HuH-7 (cell line): ENCODE measurements at places on chromosomes 12 and 14.
A peak's percentile ranks its signal among the peaks of the same experiment; 100 is the strongest.

DNA sequence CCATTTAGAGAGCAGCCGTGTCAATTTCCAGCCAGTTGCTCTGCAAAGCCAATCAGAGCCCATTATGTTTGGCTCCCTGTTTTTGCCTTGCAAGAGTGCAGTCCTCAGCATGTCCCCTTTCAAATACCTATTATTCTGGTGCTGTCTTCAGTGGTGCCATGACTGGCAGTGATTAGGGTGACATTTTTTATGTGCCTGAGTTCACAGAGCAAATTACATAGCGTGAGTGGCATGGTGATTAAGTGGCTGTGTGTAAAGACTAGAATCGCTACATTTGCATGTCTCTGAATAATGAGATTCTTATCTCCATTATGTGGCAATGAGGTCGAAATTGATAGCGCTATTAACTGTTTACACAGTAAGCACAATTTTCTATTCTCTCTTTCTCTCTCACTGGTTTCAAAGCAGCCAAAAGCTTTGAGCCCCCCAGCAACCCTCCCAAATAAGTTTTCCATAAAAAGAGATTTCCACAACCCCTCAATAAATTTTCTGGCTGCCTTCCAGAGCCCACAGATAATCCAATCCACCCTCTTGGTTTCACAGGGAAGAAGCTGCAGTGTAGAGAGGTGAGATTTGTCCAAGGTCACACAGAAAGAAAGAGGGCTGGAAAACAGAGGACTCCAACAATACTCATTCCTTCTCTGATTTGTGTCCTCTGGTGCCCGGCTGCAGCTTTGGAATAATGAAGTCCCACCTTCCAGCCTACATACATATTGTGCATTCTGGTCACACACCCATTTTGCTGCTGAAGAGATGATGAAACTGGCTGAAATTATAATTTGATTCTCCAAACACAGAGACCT is 58.8 kb upstream of the NUDT4 start:
- DNase-seq: no peak

DNA sequence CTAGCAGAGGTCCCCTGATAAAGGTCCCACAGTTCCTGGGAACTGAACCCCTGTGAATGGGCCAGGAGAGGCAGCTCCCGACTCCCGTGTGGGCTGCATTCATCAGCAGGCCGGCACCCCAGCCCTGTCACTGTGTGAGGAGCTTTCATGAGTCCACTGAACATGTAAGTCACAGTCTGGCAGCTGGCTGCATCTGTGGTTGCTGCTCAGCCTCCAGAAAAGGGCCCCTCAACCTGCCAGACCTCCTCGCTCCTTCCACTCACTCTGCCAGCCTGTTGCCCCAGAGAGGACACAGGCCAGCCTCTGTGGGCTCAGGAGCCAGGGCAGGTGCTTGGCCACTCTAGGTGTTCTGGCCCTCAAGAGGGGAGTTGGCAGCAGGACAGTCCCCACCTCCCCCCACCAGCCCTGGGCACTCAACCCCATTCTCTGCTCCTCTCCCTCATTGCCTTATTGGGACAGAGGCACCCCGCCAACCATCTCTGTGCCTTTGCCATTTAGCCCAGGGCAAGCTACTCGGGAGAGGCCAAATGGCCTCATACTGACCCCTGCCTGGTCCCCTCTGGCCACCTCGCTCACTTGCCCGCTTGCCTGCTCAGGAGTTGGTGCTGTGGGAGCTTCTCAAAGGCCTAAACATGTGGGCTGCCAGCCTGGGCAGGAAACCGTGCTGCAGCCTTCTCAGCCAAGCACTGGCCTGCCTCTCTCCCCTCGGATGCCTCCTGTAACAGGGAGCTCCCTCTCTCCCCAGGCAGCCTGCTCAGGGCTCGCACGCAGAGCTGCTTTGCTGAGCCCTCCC is 1.9 kb downstream of the RTL1 start:
- DNase-seq: no peak

DNA sequence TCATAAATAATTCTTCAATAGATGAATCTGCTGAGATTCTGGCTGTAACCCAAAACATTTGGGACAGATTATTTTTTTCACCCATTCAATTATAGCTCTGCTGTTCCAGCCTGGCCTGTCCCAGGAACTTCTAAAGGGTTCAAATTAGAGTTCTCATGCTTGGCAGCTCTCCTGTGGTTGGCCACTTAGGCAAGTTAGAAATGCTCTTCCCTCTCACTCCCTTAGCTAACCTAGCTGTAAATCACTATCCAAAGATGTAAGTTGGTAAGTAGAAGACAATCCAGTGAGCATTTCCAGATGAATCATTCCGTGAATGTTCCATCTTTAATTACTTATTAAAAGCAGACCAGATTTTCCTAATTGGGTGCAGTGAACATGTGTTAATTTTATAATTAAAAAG is 760.4 kb upstream of the TBX3 start:
- no peak for DNase-seq

DNA sequence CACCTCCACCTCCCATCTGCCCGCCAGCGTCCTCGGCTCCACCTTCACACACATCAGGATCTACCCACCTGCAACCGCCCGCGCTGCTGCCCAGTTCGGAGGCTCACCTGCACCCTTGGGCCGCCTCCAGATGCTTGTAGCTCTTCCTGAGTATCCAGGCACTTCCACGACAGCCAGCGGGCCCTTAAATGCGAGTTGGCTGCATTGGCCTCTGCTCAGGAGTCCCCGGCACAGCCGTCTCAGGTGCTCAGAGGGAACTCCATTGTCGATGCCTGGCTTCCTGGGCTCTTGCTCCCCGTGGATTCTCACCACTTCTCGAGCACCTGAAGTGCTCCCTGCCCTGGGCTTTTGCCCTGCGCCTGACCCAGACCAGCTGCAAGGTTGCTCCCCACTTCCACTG is 21.9 kb upstream of the CDCA4 start:
- no peak for DNase-seq

DNA sequence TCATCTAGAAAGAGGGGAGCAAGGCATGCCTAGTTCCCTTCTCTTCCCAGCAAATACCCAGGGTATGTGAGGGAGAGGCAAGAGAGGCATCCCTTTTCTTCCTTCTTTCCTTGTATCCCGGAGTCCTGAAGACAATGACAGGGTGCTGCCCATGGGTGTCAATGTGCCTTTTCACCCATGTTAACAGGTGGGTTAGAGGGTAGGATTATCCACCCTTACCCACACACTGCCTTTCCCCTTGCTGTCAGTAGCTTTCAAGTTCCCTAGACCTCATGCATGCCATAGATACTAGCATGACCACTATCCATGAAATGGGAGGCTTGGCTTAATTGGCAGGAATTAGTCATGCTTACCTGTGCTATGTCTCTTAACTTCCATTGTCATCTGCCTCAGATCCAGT is 36.3 kb upstream of the PCNX1 start:
- no peak for DNase-seq

DNA sequence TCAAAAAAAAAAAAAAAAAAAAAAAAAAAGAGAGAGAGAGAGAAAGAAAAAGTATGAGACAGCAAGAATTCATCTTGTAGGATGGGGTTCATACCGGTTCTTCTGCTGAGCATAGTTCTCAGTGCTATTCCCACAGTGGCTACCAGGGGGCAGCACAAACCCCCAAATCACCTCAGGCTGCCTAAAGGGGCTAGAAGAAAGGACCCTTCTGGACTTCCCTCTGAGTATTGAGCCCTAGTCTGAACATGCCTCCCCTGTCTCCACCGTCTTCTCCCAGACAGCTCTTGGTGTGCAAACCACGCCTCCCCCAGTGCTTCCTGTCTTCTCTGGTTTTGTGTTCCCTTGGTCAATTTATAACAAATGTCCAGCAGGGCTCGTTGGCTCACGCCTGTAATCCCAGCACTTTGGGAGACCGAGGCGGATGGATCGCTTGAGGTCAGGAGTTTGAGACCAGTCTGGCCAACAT is 31.3 kb upstream of the SMUG1 start:
- peak; percentile 75 for DNase-seq

DNA sequence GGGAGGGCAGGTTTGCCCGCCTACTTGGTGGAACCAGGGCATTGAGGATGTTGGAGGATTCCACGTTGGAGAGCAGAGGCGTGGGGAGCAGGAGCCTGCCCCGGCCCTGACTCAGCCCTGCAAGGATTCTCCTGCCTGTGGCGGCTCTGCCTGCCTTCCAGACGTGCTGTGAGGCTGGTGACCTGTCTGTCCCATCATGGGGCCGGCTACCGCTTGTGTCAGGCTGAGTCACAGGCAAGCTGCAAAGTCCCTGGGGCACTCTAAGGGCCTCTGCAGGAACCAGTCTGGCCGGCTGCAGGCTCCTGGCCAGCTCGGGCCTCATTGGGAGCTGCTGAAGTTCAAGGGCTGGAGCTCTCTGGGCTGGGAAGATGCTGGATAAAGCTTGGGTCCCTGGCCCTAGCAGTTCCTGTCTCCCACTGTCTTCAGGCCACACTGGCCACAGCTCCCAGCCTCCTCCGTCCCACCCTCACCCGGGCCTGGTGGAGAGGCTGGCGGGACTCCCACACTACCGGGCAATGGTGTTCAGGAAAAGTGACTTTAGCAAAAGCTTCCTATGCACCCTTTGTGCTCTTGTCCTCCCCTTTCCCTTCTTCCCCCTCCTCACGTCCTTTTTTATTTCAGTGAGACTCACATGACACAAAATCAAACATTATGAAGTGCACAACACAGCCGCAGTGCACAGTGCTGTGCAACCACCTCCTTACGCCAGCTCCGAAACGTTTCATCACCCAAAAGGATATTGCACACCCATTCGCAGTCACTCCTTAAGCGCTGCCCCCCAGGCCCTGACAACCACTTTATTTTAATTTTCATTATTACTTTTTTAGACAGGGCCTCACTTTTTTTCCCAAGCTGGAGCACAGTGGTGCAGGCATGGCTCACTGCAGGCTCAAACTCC is 22.0 kb upstream of the ULK1 start:
- no peak for DNase-seq

- peak; percentile 80 for DNase-seq
Observed at GRCh38 chr12:53538209-53538689, 31.0 kb upstream of the NPFF start.

- no peak for DNase-seq
Observed at GRCh38 chr14:36229262-36229661, 52.7 kb upstream of the PTCSC3 start.

GRCh38 chr12:10189653-10190052 is 10.8 kb downstream of the TMEM52B start:
- no peak for DNase-seq

DNA sequence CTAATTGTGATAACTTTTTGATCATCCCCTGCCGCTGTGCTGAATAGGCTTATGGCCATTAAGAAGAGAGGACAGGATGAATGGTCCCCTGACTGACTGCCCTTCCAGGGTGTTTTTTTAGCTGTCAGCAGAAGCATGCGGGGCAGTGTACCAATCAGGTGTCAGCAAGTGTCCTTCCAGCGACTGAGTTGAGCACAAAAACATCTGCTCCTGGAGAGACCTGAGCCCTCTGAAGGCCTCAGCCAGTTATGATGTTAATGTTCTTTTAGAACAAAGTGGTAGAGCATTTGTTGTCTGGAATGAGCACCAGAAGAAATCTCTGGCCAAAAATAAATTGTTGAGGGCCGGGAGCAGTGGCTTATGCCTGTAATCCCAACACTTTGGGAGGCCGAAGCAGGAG is 37.5 kb downstream of the P2RX7 start:
- DNase-seq: no peak

- no peak for DNase-seq
Observed at GRCh38 chr12:26281320-26281719, 85.9 kb downstream of the SSPN start.

DNA sequence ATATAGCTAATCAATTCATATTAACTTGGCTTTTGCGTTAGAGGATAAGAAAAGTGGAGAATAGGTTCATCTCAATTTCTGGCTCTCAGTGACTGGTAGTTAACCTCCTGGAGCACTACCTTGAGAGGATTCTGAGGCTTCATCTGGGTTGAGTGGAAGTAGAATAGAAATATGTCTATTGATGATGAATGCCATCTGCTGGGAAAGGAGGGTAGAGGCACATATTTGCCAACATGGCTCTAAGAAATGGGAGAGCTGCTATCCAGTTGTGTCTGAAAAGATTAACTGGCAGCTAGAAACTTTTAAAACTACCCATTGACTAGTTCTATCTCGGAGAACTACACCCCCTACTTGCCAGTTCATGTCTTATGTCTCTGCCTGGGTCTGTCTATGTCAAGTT is 530.1 kb downstream of the NRXN3 start:
- DNase-seq: no peak

- DNase-seq: no peak
Observed at GRCh38 chr12:24814379-24815113, 134.4 kb downstream of the BCAT1 start.

GRCh38 chr14:104360501-104360900 is 219.1 kb upstream of the C14orf180 start:
- DNase-seq: no peak

- DNase-seq: no peak
Observed at GRCh38 chr12:66776974-66777373, 98.1 kb upstream of the GRIP1 start.

- no peak for DNase-seq
Observed at GRCh38 chr12:113252494-113252893, 31.2 kb downstream of the TPCN1 start.

DNA sequence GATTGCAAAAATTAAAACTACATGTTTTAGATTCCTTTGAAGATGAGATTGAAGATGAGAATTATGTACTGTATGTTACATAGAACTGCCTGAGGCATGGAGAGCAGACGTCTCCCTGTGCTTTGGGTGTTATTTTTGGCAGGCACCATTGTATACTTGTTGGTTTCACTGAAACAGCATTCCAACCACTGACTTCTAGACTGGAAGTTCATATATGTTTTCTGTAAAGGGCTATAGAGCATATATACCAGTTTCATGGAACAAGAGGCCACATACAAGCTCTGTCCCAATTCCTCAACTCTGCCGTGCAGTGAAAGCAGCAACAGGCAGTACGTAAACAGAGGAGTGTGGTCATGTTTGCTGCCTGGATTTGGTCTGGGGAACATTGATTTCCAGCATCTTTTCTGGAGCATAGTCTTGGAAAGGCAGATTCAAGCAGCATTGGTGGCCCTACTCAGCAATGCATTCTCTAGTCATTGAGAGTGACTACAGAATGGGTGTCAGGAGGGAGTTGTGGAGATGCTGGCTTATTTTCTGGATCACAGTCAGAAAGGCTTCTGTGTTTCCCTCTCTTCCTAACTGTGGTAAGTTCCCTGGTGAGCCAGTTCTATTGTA is 57.6 kb upstream of the CNTN1 start:
- DNase-seq: no peak

DNA sequence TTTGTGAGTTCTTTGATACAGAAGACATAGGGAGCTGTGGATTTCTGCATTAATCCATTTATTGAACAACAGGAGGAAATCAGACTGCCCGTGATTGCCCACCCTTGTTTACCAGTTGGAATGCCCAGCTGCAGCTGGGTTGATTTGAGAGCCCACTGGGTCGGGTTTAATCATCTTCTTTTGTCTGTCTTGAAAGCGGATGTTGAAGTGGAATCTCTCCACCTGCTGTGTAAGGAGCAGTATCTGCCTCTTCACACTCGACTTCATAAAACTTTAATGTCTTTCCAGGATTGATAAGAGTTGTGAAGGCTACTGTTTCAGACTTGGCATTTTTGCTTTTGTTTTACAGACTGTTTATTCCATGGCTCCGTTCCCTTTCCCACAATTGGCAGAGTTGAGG is 39.9 kb downstream of the TBC1D30 start:
- no peak for DNase-seq
